HCT116 (cell line): ENCODE measurements at places on chromosomes 1 and 21. TPM values are rescaled to one million over a fixed set of nuclear protein-coding genes. Genes with fewer than 3 reads are reported as not detected.

The EXO1 gene
- total RNA-seq, result 32.9 TPM

The APOBEC4 gene
- not detected for total RNA-seq

The RNU1-1 gene
- 1,685 TPM for total RNA-seq

The ARTN gene
- total RNA-seq, result 36.4 TPM

The CA6 gene
- total RNA-seq, result not detected

The PLA2G2C gene
- not detected for total RNA-seq

The SH2D1B gene
- 0.12 TPM for total RNA-seq

The ZNF670 gene
- 6.9 TPM for total RNA-seq

The LDLRAD1 gene
- 0.30 TPM for total RNA-seq

The CNN3 gene
- 109 TPM for total RNA-seq

The C1orf87 gene
- total RNA-seq, result not detected

The ZFP69B gene
- total RNA-seq, result 0.27 TPM

The CCDC18 gene
- total RNA-seq, result 18.1 TPM

DNA sequence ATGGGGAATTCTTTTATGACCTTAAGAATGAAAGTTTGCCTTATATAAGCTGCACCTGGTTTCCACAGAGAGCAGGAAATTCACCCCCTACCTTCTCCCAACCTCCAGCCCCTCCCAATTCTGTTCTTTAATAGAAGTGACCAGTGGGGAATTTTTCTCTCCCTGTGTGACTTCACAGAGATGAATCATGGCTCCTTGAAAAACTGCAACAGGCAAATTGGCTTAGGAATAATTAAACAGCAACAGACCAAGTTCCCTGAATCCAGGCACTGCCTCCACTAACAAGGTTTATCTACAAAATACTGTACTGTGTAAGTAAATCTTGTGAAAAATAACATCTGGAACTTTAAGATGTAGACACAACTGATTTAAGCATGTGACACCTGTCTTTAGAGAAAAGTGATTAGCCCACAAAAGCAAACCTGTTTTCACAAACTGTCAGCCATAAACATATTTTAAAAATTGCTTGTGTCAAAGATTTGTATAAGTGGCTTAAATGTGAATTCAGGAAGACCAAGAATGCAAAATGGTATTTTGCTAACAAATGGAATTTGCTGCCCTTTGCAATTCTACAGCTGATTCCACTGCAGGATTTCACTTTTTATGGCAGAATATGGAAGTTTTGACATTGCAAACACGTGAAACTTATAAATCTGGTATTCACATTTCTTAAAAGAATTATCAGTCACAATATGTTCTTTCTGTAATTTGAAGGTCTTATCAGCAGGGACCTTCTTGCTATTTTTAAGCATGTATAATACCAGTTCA lies 54.0 kb downstream of the ALG14 start:
- H3K4me1 ChIP-seq, result peaks cover 11% of the 10 kb centered on the region
- no peak overlapping the region for H3K4me3 ChIP-seq
- no peaks in the 10 kb centered on the region for H3K36me3 ChIP-seq
- no peak overlapping the region for H3K27ac ChIP-seq
- no peaks in the 10 kb centered on the region for H3K27me3 ChIP-seq
- DNase-seq, result no peak

GRCh38 chr1:204337036-204337429 lies 22.7 kb downstream of the PLEKHA6 start:
- H3K27ac ChIP-seq, result no peak overlapping the region
- no peak overlapping the region for H3K4me3 ChIP-seq
- H3K27me3 ChIP-seq, result no peaks in the 10 kb centered on the region
- DNase-seq, result no peak

GRCh38 chr1:236757640-236758039 lies 37.5 kb upstream of the MTR start:
- H3K36me3 ChIP-seq, result no peaks in the 10 kb centered on the region
- no peak overlapping the region for H3K27ac ChIP-seq
- H3K27me3 ChIP-seq, result no peaks in the 10 kb centered on the region
- DNase-seq, result no peak

GRCh38 chr1:62335656-62336055 lies 16.4 kb upstream of the KANK4 start:
- H3K4me1 ChIP-seq, result no peaks in the 10 kb centered on the region
- H3K27ac ChIP-seq, result no peak overlapping the region
- no peaks in the 10 kb centered on the region for H3K27me3 ChIP-seq

DNA sequence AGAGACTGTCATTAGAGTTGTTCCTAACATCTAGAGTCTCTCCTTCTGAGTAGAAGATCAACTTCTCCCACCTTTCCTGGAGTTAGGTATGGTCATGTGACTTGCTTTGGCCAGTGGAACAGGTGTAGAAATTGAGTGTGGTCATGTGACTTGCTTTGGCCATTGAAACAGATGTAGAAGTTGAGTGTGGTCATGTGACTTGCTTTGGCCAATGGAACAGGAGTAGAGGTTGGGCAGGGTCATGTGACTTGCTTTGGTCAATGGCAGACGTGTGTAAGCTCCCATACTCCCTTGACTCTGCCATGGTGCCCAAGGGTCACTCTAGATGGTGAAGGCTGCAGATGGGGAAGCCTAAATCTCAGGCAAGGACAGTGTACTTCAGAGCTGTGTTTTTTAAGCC lies 306.0 kb downstream of the NPHP4 start:
- no peak overlapping the region for H3K27ac ChIP-seq
- 0 out of 2 replicates have a peak, but pooled peaks cover 3% of the 10 kb centered on the region for H3K27me3 ChIP-seq
- H3K4me1 ChIP-seq, result no peaks in the 10 kb centered on the region
- H3K36me3 ChIP-seq, result no peaks in the 10 kb centered on the region

GRCh38 chr1:116219651-116220434 lies 108.6 kb downstream of the MAB21L3 start:
- H3K27ac ChIP-seq, result no peak overlapping the region
- H3K27me3 ChIP-seq, result no peaks in the 10 kb centered on the region
- no peak for DNase-seq
- no peaks in the 10 kb centered on the region for H3K4me1 ChIP-seq
- no peak overlapping the region for H3K4me3 ChIP-seq
- no peaks in the 10 kb centered on the region for H3K36me3 ChIP-seq

DNA sequence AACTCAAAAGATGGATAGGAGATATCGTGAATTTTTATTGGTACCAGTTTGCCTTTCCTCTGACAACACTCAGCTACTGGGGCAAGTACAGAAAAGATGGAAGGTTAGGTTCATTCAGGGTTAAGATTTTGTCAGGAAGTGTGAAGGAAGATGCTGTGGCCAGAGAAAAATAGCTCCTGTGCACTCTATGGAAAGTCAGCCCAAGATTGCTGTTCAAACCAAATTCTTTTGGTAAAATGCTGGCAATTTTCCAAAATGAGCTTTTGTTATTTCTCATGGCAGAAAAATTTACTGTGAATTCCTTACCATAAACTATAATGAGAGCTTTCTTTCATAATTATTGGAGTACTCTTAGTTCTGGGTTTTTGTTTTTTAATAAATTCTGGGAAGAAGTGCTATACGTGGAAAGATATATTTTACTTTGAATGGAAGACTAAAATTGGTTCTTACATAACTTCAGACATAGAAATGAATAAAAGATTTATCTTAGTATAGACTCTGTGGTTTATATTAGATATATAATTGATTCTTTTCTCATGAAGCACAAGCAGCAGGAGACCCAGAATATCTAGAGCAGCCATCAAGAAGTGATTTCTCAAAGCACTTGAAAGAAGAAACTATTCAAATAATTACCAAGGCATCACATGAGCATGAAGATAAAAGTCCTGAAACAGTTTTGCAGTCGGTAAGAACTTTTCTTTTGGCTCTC lies 112.2 kb downstream of the USP25 start:
- DNase-seq, result no peak
- no peaks in the 10 kb centered on the region for H3K36me3 ChIP-seq
- H3K4me1 ChIP-seq, result no peaks in the 10 kb centered on the region
- no peaks in the 10 kb centered on the region for H3K27me3 ChIP-seq
- H3K4me3 ChIP-seq, result no peak overlapping the region

GRCh38 chr1:231612393-231613089 lies 14.0 kb upstream of the DISC1 start:
- H3K36me3 ChIP-seq, result no peaks in the 10 kb centered on the region
- H3K27me3 ChIP-seq, result no peaks in the 10 kb centered on the region; the same call in 1 of the 2 replicates
- DNase-seq, result no peak
- H3K4me3 ChIP-seq, result no peak overlapping the region

- H3K4me3 ChIP-seq, result no peak overlapping the region
- no peak for DNase-seq
- no peaks in the 10 kb centered on the region for H3K4me1 ChIP-seq
- H3K27me3 ChIP-seq, result no peaks in the 10 kb centered on the region
- no peak overlapping the region for H3K27ac ChIP-seq
These were observed 18.1 kb downstream of the ADAM30 start for GRCh38 chr1:119878171-119878570.

DNA sequence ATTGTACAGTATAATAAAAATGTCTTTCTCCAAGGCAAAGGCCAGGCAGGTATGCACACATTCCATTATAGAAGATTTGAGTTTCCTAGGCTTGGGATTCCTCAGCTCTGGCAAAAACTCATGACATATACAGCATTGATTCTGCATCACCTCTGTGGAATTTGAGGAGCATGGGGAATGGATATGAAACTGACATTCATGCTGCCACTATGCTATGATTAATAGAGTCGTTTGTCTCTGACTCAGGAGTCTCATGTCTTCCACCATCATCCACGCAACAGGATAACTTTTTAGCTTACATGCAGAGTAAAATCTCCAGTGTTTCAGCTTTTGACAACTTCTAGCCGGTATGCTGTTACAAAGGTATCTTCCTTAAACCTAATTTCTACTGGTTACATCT lies 49.8 kb upstream of the ADORA3 start:
- no peak for DNase-seq
- no peaks in the 10 kb centered on the region for H3K27me3 ChIP-seq
- peaks cover 8% of the 10 kb centered on the region; the same call in 1 of the 2 replicates for H3K4me1 ChIP-seq
- no peaks in the 10 kb centered on the region for H3K36me3 ChIP-seq
- H3K4me3 ChIP-seq, result no peak overlapping the region

- no peak overlapping the region for H3K4me3 ChIP-seq
- DNase-seq, result no peak
- no peaks in the 10 kb centered on the region for H3K27me3 ChIP-seq
- no peak overlapping the region for H3K27ac ChIP-seq
These were observed 76.3 kb downstream of the OBSCN start for GRCh38 chr1:228284148-228284495.

DNA sequence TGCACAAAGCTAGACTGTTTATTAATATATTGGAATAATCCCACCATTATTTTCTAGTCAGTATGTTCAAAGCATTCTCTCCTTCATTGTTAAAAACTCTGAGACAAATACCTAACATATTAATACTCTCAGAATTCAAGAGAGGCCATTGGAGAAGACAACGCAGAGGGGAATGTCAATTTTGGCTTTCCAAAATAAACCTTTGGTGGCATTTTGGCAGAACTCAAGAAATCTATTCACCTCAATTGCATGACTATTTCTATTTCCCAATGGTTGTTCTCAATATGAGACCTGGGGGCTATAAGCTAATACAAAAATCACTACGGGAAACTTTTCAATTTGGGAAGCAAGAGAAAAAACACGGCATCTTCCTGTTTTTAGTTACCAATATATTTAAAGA lies 58.5 kb downstream of the RUSC1 start:
- H3K4me3 ChIP-seq, result no peak overlapping the region
- H3K27ac ChIP-seq, result no peak overlapping the region
- no peak for DNase-seq
- H3K4me1 ChIP-seq, result no peaks in the 10 kb centered on the region

- no peaks in the 10 kb centered on the region for H3K36me3 ChIP-seq
- DNase-seq, result no peak
- H3K27ac ChIP-seq, result no peak overlapping the region
- H3K4me1 ChIP-seq, result no peaks in the 10 kb centered on the region
- no peak overlapping the region for H3K4me3 ChIP-seq
These were observed 41.9 kb downstream of the JUN start for GRCh38 chr1:58741678-58742553.

DNA sequence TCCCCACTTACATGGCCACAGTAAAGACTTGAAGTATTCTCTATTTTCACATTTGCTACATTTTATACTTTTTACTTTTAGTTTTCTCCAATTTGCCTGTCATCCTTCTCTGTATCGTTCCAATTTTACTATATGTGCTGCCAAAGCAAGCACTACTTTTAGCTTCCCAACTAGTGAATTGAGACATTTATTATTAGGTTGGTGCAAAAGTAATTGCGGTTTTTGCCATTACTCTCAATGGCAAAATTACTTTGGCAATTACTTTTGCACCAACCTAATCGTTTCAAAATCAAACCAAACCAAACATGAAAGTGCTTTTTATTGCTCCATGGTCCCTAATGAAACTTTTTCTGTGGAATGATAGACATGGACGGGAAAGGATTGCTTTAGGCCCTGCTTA lies 56.6 kb upstream of the ATF3 start:
- H3K36me3 ChIP-seq, result no peaks in the 10 kb centered on the region
- H3K4me1 ChIP-seq, result no peaks in the 10 kb centered on the region

DNA sequence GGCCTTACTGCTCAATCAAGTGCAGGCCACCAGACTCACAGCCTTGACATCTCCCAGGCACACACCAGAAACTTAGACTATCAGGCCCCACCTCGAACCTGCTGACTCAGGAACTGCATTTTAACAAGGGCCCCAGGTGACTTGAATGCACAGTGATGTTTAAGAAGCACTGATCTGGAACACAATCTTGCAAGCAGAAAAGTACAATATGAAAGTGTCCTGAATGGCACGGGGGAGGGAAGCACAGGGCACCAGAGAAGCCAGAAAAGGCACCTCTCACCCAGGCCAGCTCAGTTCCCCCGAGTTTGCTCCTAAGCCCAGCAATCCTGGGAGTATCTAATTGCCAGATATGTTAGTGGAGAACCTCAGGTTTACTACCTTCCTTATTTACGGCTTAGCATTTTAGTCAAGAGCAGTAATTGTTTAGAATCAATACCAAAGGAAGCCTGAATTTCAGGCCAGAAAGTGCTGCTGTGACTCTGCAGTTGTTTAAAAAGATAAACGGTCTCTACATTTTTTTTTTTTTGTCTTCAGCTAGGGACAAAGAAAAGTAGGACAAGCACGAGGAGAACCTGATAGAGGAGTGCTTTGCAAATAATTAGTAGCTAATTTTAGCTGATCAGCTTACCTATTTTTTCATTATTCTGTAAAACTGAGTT lies 50.9 kb upstream of the CDC42BPA start:
- no peak overlapping the region for H3K4me3 ChIP-seq
- H3K4me1 ChIP-seq, result no peaks in the 10 kb centered on the region
- DNase-seq, result no peak
- H3K36me3 ChIP-seq, result no peaks in the 10 kb centered on the region
- no peaks in the 10 kb centered on the region for H3K27me3 ChIP-seq
- H3K27ac ChIP-seq, result no peak overlapping the region

DNA sequence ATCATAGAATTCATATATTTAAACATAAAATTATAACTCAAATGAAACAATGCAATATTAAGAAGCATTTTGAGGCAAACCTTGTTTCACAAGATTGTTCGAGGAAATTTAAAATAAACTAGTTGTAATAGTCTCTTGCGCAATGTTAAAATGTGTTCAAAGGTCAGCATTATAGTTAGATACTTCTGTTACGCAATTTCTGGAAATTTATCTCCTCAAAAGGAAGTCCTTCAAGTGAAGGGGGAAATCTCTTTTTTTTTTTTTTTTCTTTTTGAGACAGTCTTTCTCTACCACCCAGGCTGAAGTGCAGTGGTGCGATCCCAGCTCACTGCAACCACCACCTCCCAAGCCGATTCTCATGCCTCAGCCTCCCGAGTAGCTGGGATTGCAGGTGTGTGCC lies 52.1 kb downstream of the FMO4 start:
- H3K27ac ChIP-seq, result no peak overlapping the region
- DNase-seq, result no peak
- H3K4me1 ChIP-seq, result no peaks in the 10 kb centered on the region
- H3K4me3 ChIP-seq, result no peak overlapping the region
- H3K36me3 ChIP-seq, result no peaks in the 10 kb centered on the region
